ENCODE measurements at places on chromosomes 6 and 20.

GRCh38 chr6:97246842-97247241, 36.2 kb downstream of the MMS22L start:
- no peak overlapping the region for H3K4me3 ChIP-seq
- no peak for DNase-seq
- H3K27me3 ChIP-seq: no peaks in the 10 kb centered on the region
- no peak overlapping the region for H3K27ac ChIP-seq
- no peaks in the 10 kb centered on the region for H3K4me1 ChIP-seq
- peaks cover 35% of the 10 kb centered on the region for H3K36me3 ChIP-seq

DNA sequence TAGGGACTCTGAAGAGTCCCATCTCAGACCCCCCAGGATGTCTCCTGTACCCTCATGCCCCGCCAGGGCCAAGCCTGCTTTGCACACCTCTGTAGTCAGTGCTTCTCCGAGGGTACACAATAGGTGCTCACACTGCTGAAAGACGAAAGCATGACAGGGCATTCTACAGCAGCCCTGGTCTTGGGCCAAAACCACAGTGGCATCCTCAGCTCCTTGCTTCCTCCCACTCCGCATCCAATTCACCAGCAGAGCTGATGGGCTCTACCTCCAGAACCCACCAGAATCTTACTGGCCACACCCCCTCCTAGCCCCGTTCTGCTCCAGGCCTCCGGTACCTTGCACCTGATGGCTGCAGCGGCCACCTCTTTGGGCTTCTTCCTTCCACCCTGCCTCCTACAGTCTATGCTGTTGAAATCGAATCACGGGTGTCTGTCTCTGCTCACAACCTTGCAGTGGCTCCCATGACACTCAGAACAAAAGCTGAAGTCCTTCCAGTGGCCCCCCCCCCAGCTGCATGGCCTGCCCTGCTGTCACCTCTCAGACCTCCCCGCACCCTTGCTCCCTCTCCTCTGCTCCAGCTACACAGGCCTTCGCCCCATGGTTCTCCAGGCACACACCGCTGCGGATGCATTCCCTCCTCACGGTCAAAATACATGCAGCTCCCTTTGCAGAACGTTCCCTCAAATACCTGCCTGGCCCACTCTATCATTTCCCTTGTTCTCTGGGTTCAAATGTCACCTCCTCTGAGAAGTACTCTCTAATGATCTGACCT, 1.2 kb downstream of the ANGPT4 start:
- no peak overlapping the region for H3K4me3 ChIP-seq
- peaks cover 14% of the 10 kb centered on the region for H3K27me3 ChIP-seq
- H3K36me3 ChIP-seq: no peaks in the 10 kb centered on the region
- H3K4me1 ChIP-seq: no peaks in the 10 kb centered on the region

GRCh38 chr6:122839472-122839871, 50.4 kb downstream of the SMPDL3A start:
- H3K4me1 ChIP-seq: no peaks in the 10 kb centered on the region
- H3K36me3 ChIP-seq: no peaks in the 10 kb centered on the region
- 0 out of 2 replicates have a peak, but pooled peaks cover 4% of the 10 kb centered on the region for H3K27me3 ChIP-seq
- H3K27ac ChIP-seq: no peak overlapping the region
- DNase-seq: peak; percentile 47

GRCh38 chr20:41158082-41158625, 20.8 kb downstream of the PLCG1 start:
- peaks cover 50% of the 10 kb centered on the region for H3K36me3 ChIP-seq
- no peak overlapping the region for H3K4me3 ChIP-seq
- H3K27me3 ChIP-seq: no peaks in the 10 kb centered on the region
- DNase-seq: no peak
- H3K27ac ChIP-seq: no peak overlapping the region
- no peaks in the 10 kb centered on the region for H3K4me1 ChIP-seq

DNA sequence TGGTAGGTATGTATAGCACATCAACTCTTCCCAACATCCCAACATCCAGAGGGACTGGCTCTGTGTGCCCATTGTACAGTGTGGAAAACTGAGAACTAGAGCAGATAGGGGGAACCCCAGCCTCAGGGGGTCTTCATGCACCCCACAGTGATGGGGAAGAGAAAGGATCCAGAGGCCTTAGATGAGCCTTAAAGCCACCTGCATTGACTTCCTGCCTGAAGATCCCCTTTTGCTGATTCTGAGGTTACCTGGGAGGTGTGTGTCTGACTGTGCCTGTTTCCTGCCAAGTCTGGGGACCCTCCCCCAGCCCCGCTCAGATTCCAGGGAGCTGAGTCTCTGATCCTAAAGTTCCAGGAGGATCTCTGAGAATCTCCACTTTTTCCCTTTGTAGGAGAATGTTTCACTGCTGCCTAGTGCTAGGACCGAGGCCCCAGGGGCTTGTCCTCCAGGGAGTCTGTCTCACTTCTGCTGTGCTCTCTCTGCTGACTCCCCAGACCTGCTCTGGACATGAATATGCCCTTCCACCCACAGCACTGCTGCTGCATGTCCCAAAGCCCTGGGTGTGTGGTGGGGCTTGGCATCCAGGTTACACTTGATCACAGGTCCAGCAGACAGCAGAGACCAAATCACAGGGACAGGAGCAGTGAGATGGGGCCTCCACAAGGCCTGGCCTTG, 12.8 kb upstream of the PGC start:
- no peak overlapping the region for H3K4me3 ChIP-seq
- DNase-seq: no peak
- no peaks in the 10 kb centered on the region for H3K27me3 ChIP-seq
- H3K36me3 ChIP-seq: no peaks in the 10 kb centered on the region

DNA sequence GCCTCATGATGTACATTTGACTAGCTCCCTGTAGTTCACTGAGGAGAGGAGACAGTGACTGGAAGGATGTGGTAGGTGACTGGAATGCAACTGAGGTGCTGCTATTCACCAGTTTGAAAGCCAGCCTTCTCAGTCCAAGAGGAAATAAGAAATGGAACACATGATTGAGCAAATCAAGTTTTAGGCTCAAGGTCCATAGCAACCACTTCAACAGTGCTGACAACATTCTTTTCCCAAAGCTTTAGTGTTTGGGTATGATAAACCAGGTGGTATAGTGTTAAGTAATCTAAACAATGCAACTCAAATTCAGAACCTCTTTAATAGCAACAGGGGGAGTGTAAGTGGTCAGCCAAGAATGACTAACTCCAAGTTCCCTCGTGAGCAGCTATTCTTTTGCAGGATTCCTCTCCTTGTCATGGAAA, 9.2 kb downstream of the ZHX3 start:
- H3K27me3 ChIP-seq: no peaks in the 10 kb centered on the region
- DNase-seq: peak; percentile 39
- H3K4me1 ChIP-seq: peaks cover 15% of the 10 kb centered on the region
- no peaks in the 10 kb centered on the region for H3K36me3 ChIP-seq
- H3K4me3 ChIP-seq: no peak overlapping the region
- H3K27ac ChIP-seq: peak overlapping the region; percentile 34

DNA sequence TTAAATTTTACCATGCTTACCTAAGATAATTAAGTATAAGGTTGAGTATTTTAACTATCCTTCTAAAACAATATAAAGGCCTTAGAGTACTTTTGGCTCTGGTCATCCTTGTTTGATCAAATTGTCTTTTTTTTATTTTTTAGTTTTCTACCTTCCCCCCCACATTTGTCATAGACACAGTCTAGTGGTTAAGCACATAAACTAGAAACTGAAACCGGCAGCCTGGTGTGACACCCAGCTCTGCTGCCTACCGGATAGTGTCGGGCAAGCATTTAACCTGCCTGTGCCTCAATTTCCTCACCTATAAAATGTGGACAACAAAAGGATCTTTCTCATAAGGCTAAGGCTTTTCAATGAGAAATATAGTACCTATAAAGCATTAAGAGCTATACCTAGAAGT, 21.6 kb upstream of the TULP4 start:
- H3K4me1 ChIP-seq: no peaks in the 10 kb centered on the region
- no peaks in the 10 kb centered on the region for H3K27me3 ChIP-seq
- H3K4me3 ChIP-seq: no peak overlapping the region
- H3K36me3 ChIP-seq: no peaks in the 10 kb centered on the region
- DNase-seq: no peak

- H3K27me3 ChIP-seq: no peaks in the 10 kb centered on the region
- no peaks in the 10 kb centered on the region for H3K36me3 ChIP-seq
- no peak overlapping the region for H3K4me3 ChIP-seq
- no peaks in the 10 kb centered on the region for H3K4me1 ChIP-seq
These were observed 173.2 kb upstream of the BMP5 start for GRCh38 chr6:56048601-56049000.

DNA sequence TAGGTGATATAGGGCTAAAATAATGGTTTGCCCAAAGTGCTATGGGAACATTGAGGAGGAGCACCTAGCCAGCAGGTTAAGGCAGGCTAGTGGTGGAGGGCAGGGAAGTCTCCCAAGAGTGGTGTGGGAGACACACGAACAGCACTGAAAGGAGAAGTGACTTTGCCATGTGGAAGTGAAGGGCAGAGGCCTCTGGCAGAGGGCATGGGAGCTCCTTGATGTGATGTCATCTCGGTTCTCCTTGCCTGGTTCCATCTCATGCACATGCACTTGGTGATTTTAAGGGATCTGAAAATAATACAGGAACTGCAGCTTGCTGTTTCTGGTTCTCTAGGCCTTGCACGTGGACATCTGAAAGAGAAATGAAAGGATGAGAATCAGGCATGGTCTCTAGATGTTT, 4.7 kb upstream of the MAP3K4 start:
- no peak overlapping the region for H3K4me3 ChIP-seq
- no peak overlapping the region for H3K27ac ChIP-seq
- H3K27me3 ChIP-seq: no peaks in the 10 kb centered on the region
- H3K4me1 ChIP-seq: no peaks in the 10 kb centered on the region
- DNase-seq: no peak
